ENCODE measurements at places on chromosomes 2 and 18.

DNA sequence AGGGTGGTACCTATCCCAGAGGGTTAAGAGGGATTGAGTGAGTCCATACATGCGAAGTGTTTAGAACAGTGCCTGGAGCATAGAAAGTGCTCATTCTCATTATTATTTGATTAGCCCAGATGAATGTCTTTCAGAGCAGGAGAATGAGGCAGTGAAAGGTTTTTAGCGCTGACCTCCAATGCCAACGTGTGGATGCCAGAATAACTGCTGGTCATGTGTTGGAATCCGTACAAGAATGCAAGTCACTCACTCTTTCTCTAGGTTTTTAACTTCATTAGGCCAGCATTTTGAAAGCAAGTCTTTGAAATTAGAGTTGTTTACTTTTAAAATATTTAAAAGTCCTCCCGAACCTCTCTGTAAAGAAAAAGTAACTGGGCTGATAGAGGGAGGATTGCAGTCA, 374.2 kb downstream of the EN1 start:
- no peak for DNase-seq

DNA sequence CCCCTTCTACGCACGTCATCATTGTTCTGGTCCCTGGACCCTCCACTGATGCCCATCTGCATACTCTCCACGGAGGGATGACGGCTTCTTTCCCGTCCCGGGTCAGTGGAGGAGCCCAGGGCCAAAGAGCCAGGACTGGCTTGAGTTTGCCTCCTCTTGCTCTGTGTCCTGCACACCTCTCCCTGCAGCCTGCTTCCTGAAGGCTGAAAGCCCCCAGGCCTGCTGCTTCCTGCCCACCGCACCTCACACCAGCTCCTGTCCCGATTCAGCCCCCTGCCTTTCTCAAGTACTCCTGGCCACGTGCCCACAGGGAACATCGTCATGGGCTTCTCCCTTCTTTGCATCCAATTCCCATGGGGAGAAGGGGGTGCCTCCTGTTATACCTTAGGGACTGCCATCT, 7.1 kb downstream of the ADCY3 start:
- no peak for DNase-seq

DNA sequence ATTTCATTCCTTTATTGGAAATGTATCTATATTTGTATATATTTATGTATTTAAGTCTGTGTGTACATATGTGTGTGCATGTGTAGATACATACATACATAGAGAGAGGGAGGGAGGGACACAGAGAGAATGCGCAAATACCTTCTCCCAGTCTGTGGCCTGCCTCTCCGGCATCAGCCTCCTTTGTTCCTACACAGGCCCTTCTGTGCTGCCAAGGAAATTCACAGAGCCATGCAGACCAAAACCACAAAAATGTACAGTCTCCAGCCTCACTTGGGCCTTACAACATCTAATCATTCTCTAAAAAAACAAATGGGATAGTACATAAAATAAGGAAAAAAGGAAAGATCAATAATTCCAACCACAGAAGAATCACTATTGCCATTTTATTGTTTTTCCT, 8.8 kb upstream of the CRACDL start:
- DNase-seq, result no peak

DNA sequence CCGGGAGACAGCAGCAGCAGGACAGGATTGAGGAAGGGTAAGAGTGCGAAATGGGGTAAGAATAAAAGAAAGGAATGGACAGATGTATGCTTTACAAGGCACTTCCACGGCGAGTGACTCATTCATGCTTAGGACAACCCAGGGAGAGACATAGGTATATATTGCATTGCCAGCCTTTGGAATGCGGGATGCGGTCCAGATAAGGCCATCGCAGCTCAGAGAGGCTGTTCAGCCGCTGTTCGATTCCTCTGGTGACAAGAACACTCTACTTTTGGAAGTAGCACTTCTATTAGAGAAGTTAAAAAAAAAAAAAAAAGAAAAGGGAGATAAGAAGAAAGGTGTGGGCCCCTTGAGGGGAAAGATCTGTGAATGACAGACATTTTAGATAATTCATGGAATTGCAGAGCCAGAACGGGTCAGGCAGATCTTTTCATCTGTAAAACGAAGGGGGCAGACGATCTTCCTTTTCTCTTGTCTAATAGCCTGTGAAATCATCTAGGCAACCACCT, 819 bp upstream of the NCOA1 start:
- no peak for DNase-seq

GRCh38 chr18:39039813-39040212, 1474.2 kb upstream of the CELF4 start:
- no peak for DNase-seq

DNA sequence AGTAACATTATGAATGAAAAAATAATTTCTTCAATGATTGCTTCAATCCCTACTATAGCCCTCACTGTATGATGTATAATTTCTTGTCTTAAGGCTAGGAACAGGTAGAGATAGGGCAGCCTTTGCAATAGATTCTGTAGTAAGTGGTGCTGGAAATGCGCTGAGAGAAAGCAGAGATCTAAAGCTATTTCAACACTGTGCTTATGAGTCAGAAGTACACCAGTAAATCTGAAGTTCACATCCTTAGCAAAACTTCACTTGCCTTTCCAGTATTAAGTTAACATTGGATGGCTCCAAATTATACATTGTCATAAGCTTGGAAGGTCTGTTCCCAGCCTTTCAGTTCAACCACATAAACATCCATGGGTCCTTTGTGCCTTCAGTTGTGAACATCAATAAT, 178.2 kb upstream of the EPHA4 start:
- DNase-seq, result no peak

DNA sequence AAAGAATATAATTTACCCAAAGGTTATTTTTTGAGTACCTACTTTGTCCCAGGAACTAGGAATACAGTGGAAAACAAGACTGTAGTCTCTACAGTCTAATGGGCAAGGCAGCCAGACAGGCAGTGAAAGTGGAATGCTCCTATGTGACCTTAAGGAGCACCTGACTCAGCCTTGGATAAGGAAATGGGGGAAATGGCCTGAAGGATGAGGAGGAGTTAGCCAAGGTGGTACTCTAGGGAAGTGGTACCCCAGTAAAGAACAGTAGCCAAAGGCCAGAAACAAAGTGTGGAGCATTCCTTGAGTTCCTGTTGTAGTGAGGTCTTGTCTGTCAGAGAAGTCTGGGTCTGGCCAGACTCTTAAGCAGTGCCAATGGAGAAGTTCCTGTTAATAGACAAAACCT, 6.0 kb downstream of the ZNF397 start:
- no peak for DNase-seq

DNA sequence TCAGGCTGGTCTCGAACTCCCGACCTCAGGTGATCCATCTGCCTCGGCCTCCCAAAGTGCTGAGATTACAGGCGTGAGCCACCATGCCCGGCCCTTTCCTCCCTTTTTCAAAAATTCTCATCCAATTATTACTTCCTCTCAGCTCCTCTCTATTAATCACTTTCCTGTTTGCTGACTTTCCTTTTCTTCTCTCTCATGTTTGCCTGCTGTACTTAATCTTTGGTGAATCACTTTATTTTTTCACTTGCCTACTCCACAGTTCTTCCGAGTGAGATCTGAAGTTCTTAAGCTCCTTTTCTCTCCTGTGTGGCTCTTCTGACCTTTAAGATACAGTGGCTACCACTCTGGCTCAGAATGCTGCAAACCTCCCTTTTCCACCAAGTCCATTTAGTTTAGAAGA, 126.3 kb upstream of the SERTAD2 start:
- DNase-seq, result no peak

GRCh38 chr2:218002845-218003180, at the start of gene TNS1:
Gene TNS1, minus strand, starts transcription at chr2:218002995. Its CDS starts 123 bp downstream, at chr2:218002872.
- no peak for DNase-seq

DNA sequence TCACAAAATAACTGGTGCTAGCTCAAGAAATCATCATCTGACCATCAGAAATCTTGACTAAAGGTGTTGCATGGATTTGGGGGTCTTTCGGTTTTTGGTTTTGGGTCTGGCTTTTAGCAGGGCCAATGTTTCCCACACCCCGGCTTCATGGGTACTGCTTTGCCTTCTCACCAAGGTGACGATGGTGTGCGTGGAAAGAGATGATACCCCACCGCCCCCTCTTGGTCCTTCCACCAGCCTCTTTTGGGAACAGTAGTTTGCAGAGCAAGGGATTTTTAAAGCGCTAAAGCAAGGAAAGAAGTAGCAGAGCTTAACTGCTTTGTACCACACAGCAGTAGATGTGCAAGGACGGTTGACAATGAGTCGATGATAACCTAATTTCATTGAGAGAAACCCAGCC, 42.3 kb downstream of the BOLA3 start:
- no peak for DNase-seq

- no peak for DNase-seq
Observed at GRCh38 chr2:54773838-54774237, 50.4 kb downstream of the EML6 start.

- no peak for DNase-seq
Observed at GRCh38 chr2:118055512-118056164, 32.6 kb upstream of the INSIG2 start.

GRCh38 chr2:175585496-175585895, 404.0 kb upstream of the ATP5MC3 start:
- no peak for DNase-seq

GRCh38 chr2:171160956-171161740, 455 bp upstream of the TLK1 start:
- DNase-seq, result peak; percentile 64

DNA sequence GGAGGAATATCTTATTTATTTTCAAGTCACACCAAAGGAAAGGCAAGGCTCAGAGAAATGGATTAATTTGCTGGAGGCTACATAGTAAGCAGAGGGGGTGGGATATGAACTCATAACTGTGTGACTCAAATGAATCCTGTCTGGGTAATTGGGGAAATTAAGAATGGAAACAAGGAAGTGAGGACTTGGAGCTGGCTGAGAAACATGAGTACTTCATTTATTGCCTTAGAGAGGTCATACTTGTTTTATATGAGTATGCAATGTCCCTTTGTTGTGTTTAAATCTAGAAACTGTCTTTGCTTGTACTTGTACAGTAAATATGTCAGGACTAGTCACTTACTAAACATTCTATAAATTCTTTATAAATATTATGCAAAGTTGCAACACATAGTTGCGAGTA, 2166.7 kb upstream of the PIK3C3 start:
- DNase-seq, result no peak

DNA sequence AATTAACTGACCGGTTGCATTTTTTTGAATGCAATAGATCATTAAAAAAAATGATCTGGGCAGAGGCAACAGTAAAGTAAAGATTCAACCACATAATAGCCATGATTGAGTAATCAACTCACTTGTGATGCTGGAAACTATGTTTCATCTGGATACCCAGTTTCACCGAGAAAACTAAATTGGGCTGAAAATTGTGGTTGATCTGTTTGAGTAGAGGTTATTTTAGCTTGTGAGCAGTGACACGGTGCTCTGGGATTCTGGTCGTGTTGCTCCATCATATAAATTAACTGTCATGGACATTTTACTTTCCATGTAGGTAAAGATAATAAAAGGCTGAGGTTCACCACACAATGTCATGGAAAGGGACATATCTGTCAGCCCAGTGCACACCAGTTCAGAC, 58.7 kb downstream of the CD226 start:
- no peak for DNase-seq

GRCh38 chr2:233775414-233775813, 2.7 kb upstream of the MROH2A start:
- no peak for DNase-seq

DNA sequence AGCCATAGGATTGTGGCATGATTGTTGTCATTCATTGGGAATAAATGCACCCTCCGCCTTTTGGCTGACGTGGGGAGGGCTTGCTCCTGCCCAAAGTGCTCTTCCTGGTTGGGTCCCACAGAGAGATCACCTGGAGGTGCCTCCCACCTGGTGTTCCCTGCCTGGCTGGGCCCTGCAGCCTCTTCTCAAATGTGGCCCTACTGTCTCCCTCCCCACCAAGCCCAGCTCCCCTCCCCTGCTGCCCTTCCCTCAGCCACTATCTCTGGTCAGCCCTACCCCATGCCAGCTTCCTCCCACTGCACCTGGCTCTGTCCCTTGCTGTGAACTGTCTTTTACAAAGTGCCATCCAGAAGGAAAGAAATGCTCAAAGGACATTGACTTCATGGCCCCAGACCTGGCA, 173.4 kb downstream of the GLI2 start:
- no peak for DNase-seq

DNA sequence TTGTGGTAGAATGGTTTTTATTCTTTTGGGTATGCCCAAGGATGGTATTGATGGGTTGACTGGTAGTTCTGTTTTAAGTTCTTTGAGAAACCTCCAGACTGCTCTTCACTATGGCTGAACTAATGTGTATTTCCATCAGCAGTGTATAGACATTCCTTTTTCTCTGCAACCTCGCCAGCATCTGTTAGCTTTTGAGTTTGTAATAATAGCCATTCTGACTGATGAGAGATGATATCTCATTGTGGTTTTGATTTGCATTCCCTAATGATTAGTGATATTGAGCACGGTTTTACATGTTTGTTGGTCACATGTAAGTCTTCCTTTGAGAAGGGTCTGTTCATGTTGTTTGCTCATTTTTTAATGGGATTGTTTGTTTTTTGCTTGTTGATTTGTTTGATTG, 1348.7 kb upstream of the NXPH2 start:
- no peak for DNase-seq

DNA sequence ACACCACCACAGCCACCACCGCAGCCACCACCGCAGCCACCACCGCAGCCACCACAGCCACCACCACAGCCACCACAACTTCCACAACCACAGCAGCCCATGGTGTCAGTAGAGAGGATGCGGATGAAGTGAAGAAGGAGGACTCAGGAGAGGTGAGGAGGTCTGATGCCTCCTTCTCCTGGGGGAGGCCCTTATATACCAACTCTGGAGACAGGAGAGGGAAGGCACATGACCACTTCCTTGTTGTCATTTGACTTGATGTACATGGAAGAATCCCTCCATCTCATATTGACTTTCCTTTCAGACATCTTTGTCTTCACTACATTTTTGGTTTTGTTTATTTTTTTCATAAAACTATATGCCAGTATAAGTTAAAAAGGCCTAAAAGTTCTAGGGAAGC, at the start of gene SCYGR3:
Gene SCYGR3 (minus strand): TSS at position 101 of the 400 bp plus-strand sequence. CDS start 0 bp downstream, at position 101.
- no peak for DNase-seq

DNA sequence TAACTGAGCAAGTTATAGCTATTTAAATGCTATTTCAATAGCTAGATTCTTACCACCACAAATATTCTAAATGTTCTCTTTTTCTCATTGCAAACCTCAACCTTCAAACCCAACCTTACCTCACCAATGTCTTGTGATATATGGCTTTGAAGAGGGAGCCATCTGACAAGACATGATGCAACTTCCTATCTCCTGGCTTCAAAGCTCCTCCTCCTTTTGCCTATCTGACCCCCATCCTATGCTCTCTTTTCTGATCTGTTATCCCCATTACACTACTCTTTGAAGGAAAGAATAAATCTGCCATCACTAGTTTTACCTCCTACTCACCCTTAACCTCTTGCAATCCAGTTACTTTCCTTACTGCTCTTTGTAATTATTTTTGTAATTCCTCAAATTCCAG, 235.6 kb upstream of the ZSWIM2 start:
- DNase-seq, result no peak
